ENCODE measurements at places on chromosomes 11 and 22.

GRCh38 chr11:10388101-10388500 is 67.0 kb upstream of the AMPD3 start:
- DNase-seq, result no peak

- no peak for DNase-seq
Observed at GRCh38 chr22:40334060-40334459, 12.2 kb upstream of the ADSL start.

- no peak for DNase-seq
Observed at GRCh38 chr11:66810576-66811185, 32.6 kb upstream of the RCE1 start.

GRCh38 chr22:17443405-17444203 is 74.3 kb downstream of the CECR2 start:
- no peak for DNase-seq

DNA sequence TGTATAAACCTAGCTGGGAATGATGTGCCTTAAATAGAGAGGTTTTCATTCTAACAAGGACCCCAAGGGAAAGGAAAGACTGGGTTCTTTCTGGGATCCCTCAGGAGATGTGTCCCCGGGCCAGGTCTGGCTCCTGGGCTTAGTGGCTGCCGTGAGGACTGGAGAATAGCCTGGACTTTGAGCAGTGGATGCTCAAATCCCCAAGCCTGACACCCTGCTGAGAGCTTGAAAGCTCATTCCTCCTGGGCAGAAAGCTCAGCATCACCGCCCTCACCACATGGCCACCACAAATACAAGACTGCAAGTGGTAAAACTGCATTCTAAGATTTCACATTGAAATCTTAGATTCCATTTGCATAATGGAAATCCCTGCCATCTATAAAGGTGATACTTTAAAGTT is 79.4 kb upstream of the NARS2 start:
- DNase-seq, result no peak

GRCh38 chr11:13720940-13721339 is 52.5 kb downstream of the FAR1 start:
- DNase-seq, result no peak

- DNase-seq, result peak; percentile 78
Observed at GRCh38 chr11:14907411-14908213, 15.6 kb upstream of the CYP2R1 start.

- DNase-seq, result no peak
Observed at GRCh38 chr11:95455228-95455970, 224.4 kb upstream of the SESN3 start.

DNA sequence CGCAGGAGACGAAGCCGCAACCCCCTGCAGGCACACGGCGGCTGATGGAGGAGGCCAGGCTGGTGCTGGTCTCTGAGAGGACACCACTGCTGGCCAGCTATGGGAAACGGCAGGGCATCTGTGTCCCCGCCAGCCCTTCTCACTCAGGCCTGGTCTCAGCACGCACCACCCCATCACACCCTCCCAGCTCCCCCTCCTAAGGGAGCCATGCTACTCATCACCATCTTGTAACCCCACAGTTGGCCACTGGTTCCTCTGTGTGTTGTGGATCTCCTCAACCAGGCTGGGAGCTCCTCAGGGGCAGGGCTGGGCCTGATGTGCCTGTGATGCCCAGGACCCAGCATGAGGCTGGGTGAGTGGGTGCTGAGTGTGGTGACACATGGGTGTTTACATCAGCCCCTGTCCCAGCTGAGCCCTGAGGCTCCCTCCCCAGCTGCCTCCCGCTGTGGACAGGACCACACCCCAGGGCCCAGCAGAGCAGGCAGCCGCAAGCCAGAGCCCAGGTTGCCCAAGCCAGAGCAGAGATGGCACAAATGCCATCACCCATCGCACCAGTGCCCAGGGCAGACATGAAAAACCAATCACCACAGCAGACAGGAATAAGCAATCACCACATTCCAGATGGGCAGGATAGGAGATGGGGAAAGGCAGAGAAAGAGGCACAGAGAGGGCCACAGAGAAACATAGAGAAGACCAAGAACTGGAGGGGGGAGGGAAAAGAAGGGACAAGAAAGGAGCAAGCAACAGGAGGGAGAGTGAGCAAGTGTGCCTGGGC is 8.2 kb downstream of the ARVCF start:
- DNase-seq, result no peak

GRCh38 chr11:33622806-33623205 is 77.8 kb downstream of the C11orf91 start:
- no peak for DNase-seq

DNA sequence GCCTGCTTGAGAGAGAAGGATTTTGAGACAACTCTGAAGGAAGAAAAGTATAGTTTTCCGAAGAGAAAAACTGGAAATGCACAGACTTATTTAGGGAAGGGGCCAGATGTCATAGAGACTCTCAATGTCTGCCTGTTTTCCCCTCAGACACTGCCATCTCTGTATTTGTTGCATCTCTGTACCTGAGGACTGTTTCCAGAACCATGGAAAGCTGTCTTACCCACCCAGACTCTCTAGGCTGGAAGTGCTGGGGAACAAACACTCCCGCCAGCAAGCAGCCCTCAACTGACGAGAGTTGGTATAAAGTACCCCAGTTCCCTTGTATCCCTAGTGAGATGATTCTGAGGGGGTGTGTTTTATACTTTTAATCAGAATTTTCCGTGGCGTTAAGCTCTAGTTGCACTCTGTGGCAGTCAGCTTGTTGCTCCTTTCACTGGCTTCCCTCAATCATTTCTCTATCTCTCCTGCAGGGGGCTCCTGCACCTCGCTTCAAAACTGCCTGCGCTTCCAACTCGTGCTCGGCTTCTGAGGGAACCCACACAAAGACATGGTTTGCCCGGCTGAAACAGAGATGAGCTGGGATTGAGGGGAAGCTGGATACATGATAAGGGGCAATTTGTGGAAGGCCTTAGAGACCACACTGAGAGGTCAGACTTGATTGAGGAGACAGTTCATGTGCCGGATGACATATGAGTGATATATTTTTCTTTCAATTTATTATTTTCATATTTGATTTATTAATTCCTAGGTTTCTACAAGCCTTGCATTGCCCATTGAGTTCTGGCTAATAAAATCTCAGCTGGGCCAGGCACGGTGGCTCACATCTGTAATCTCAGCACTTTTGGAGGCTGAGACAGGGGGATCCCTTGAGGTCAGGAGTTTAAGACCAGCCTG is 36.9 kb upstream of the CLPB start:
- DNase-seq, result peak; percentile 47

DNA sequence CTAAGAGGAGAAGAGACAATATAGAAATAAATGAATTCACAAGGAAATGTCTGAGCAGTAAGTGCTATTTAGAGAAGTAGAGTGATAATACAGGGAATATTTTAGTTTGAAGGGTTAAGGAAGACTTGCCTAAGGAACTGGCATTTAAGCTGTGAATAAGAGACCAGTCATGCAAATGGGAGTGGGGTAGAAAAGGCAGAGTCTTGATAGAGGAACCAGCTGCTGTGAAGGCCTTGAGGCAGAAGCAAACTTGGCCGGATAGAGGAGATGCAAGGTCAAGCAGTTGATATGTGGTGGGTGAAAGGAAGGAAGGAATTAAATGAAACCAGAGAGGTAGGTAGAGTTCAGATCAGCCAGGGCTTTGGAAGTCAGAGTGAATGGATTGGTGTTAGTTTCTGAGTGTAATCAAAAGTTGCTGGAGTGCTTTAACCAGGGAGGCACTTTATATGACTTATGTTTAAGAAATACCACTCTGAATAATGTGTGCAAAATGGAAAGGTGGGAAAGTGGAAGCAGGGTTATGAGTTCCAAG is 198.4 kb upstream of the SESN3 start:
- no peak for DNase-seq

DNA sequence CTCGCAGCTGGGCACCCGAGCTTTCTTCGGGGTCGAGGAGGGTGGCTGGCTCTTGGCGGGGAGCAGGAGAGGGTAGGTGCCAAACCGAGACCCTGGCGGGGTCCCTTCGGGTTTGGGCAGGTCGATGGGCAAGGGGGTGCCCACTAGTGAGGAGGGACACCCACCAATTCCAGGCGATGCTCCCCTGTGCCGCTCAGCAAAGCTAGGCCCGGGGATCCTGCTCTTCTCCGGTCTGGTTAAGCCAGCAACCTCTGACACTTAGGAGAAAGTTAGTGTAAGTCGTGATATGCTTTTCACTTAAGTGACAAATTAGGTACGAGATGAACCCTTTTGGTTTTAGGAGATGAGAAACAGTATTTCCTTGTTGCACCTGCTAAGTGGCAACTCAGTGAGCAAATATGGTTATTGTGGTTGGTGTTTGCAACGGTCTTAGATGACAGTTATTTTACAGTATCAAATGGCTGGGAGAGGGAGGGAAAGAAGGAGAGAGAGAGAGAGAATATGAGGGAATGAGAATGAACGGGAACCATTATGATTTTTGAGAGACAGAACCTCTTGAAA is 565 bp downstream of the NUCB2 start:
- DNase-seq, result peak; percentile 35

DNA sequence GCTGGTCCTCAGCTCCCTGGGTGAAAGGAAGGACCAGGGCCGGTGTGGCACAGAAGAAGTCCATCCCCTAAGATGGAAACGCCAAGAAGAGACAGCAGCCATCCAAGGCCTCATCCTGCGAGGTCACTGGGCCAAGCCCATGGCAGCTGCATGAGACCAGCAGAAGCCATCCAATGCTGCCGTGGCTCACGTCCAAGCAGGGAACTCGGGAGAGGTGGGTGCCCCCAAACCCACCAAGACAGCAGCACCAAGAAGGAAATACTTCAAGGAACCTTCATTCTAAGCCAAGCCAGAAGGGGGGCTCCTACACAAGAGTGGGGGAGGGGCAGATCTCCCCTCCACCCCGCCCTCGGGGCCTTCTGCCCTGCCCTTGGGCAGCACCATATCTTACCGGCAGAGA is 49.6 kb downstream of the IGSF9B start:
- DNase-seq, result no peak

- DNase-seq, result no peak
Observed at GRCh38 chr11:73394416-73395296, 18.5 kb downstream of the RELT start.

- no peak for DNase-seq
Observed at GRCh38 chr22:46405901-46406300, 70.4 kb downstream of the TRMU start.

- no peak for DNase-seq
Observed at GRCh38 chr11:20125927-20126326, 34.3 kb downstream of the DBX1 start.

GRCh38 chr11:108370990-108371389 is 96.3 kb downstream of the C11orf65 start:
- no peak for DNase-seq

DNA sequence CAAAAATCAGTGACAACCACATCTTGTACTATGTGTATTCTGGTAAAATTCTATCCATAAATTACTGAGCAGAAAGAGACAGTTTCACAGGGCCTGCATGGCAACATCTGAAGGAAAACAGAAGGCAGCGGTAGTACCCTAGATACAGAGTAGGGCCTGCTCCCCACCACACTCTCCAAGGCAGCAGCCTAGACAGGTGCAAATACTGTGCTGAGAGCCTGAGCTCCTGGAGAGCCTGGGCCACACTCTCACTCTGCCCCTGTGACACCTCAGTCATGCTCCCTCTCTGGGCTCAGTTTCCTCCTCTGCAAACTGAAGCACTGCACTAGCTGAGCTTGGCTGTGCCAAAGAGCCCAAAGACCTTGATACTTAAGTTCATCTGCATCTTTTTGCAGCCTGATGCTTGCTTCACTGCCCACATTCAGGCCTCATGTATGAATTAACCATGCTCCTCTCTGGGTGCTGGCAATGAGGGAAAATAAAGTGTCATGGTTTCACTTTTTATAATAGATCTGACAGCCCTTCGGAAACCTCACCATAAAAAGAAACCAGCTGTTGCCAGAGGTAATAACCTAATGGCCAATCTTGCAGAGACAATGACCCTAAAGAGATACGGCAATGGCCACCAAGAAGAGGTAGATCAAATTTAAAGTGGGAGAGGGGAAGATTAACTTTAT is 104.7 kb downstream of the PLEKHA7 start:
- DNase-seq, result no peak

DNA sequence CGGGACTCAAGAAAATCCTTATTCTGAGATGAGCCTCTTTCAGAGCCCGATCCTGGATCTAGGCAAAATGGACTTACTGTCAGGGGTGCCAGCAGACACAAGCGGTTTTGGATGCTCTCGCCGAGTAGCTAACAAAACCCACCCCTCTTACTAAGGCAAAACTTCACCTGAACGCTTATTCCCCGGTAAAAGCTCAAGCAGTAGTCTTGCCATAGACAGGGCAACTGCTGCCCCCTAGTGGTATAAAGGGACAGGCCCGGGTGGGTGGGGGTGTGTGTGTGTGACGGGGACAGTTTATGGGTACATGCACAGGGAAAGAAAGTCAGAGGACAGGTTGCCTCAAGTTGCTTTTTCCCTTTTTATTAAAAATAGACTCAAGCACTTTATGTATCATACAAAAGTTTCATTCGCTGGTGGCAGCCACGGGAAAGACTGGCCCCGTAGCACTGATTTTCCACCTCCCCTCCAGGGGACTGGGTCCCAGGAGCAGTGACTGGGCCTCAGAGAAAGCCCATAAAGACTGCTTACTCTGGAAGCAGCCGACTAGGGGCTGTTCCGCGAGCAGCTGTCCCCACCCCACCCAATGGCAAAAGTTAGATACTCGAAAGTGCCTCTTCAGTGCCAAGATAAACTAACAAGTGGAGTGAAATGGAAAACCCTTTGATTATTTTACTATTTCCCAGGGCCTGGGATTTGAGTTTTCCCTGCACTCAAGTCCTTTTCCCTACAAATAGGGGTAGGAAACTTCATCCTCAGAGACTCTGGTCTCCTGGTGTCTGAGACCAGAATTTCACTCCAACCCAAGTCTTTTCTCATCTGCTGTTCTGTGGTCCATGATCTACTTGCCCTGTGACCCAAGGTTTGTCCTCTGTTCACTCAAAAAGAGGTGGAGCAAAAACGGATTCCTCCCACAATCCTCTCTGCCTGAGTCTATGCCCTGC is 4.7 kb downstream of the YPEL4 start:
- peak; percentile 34 for DNase-seq

- DNase-seq, result peak; percentile 54
Observed at GRCh38 chr22:19565382-19566278, 41.4 kb upstream of the CLDN5 start.

- no peak for DNase-seq
Observed at GRCh38 chr22:23682077-23682476, 8.7 kb upstream of the RGL4 start.

GRCh38 chr11:20160425-20161229 is at the start of gene DBX1:
TSS of gene DBX1 (minus strand) at chr11:20160475. CDS start at chr11:20160324, 151 bp downstream.
- no peak for DNase-seq

- DNase-seq, result no peak
Observed at GRCh38 chr11:78211565-78211964, 22.8 kb downstream of the USP35 start.

- DNase-seq, result no peak
Observed at GRCh38 chr11:120302001-120302805, 22.9 kb upstream of the TLCD5 start.

GRCh38 chr11:65821107-65821506 is 12.7 kb upstream of the SNX32 start:
- DNase-seq, result no peak

DNA sequence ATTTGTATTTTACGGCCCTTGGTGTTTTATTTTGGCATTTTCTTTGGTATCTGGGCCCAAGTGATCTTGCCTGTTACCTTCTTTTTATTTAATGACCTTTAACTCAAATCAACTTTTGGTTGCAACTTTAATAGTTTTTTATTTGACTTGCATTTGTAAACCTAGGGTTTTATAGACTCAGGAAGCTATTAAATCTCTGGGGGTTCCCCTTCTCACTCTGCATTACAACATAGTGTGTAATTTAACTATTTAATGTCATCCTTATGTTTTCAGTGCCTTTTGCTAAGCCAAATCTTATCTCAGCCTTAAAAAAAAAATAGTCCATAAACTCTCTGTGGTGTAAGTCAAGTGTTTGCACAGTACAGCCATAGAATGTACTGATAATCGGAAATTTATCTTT is 3.4 kb downstream of the FJX1 start:
- no peak for DNase-seq

- DNase-seq, result no peak
Observed at GRCh38 chr22:50061141-50061823, 3.2 kb upstream of the TTLL8 start.
